ENCODE measurements at places on chromosomes 5 and 9.

DNA sequence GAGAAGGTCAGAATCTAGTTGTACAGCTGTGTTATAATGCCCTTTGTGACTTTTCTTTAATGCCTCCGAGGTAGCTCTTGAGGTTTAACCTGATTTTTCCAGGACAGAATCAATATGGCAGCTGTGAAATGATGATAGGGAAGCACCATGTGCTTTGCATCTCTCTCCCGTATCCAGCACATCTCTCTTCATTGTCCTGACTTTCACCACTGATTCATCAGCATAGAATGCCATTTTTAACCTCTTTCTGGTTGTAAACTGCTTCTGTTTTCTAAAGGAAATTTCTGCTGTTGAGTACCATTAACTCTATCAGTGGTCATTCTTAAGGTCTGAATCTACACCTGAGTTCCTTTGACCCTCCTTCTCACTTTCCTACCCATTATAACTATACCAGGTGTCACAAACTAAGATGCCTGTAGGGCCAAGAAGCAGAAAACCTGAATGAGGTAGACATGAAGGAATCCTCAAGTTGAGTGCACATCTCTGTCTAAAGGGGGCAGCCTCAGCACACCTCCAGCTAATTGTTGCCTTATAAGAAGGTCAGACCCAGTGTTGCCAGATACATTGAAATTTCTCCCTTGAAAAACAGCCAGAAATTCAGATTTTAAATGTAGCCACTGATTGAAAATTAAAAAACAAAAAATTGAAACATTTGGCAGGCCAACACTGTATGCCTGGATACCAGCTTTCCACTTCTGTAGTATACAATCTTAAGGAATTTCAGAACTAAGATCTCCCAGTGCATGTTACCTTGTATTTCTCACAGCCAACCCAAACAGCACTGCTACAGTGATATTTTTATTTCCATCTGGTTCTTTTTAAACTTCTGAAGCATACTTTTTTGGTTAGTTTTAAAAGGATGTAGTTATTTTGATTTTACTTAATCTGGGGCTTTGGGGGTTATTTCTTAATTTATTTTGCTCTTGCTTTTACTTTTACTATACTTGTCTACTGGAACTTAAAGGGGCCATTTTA is 35.8 kb upstream of the TLX3 start:
- no peak for DNase-seq

DNA sequence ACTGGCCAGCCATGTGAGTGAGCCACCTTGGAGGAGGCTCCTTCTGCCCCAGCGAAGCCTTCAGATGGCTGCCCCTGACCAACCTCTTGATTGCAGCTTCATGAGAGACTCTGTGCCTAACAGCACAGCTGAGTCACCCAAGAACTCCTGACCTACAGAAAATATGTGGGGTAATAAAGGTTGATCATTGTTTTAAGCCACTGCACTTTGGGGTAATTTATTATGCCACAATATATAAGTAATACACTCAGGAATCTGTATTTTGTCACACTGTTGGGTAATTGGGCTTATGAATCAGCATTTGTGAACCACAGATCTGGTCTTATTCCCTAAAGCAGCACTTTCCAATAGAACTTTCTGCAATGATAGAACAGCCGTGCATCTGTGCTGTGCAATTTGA is 24.4 kb upstream of the VDAC1 start:
- DNase-seq, result no peak

DNA sequence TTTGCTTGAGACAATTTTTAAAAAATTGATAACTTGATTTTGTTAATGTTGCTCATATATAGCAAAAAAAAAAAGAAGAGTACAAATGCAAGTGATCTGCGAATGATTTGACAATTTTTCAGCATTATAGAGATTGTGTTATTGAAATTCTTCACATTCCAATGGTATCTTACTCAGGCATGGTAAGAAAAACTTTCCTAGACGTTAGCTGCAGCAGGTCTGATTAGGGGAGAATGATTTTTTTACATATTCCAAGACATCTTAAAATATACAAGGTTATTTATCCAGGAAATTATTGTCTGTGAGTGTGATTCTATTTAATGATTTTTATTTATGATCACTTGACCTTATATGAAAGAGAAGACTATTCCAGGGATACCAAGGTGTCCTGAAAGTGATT is 361.9 kb downstream of the MAT2B start:
- DNase-seq, result no peak

DNA sequence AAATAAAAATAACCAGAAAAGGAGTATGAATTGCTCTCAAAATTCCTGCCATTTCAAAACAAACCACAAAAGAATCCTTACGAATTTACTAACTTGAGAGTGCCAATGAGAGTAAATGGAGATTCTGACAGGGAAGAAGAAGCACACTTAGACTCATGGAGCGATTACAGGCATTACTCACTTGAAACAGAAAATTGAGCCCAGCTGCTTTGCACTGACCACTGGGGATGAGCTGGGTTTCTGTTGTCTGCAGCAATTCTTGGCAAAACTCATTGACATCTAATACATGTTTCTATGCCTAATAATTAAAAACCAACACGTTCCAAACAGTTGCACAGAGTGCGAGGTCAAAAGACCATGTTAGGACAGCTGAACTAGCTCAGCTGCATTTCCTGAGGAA is 731.6 kb downstream of the DNAH5 start:
- DNase-seq, result no peak

GRCh38 chr5:89069591-89069990 is 186.6 kb upstream of the MEF2C start:
- no peak for DNase-seq

DNA sequence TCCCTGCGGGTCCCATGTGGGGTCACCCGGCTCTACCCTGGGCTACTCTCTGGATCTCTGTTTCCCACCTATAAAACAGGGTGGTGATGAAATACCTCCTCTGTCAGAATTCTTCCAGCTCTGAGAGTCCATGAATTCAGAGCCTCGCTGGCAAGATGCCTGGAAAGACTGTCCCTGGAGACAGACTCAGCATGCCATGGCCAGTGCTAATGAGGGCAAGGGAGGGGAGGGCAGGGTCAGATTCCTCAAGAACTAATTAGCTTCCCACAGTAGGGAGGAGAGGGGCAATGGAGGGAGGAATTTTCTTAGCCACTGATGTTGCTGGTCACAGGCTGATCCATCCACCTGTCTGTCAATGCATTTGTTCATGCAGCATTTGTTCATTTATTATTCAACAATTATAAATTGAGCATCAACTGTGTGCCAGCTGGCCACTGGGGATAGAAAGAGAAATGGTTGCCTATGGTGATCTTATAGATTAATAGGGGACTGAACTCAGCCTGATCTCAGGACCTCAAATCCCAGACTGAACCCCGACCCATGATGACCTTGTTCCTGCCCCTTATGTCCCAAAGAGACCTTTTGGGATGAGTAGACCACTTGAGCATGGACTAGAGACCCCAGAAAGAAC is 4.7 kb downstream of the SYNPO start:
- peak; percentile 24 for DNase-seq

GRCh38 chr5:154449786-154450185 is 4.0 kb downstream of the SAP30L start:
- no peak for DNase-seq

- DNase-seq, result no peak
Measured at GRCh38 chr9:122403381-122404000, 32.7 kb downstream of the PTGS1 start.

GRCh38 chr5:176564002-176564401 is 14.9 kb downstream of the CDHR2 start:
- DNase-seq, result no peak

DNA sequence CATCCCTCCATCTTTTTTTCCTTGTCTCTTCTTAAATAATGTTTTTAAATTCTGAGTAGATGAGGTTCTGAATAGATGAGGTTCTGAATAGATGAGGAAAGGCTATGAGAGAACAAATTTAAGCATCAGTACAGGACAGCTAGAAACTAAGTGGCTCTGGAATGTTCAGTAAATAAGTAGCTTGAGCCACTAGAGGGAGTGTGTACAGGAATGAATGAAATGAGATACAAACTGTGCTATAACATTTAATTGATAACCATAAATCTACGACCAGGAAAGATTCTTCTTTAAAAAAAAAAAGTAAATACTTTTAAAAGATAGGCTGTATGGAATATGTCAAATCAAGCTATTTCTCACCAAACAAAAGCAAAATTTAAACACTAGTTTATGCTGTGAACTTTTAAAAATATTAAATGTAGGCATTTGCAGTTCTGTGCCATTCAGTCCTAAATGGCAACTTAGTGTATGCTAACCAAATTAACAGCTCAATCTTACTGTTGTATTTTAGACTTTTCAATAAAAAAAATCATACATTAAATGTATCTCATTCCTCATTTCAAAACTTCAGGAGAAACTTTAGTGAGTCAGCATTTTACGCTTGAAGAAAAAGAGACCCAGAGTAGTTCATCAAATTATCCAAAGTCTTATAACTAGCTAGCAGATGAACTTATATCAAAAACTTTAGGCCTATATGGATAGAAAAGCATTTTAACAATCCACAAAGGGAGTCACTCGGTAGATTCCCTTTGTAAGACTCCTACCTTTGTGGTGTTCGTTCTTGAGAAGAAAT is 70.4 kb upstream of the SNX2 start:
- peak; percentile 16 for DNase-seq

- DNase-seq, result no peak
Measured at GRCh38 chr5:10896016-10896415, 135.0 kb upstream of the DAP start.

DNA sequence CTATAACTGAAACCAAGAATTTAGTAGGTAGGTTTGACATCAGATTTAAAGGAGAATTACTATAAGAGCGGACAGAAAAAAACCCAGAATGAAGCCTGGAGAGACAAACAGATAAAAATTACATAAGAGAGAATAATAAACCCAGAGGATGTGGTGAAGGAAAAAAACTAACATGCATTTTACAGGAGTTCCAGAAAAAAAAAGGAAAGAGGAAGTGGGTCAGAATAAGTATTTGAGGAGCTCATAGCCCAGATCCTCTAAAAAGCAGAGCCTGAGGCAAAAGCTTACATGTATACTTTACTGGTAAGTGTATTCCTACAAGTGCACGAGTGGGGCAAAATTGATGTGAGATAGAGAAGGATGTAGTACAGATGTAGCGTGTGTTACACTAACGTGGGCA is 43.1 kb upstream of the NAA35 start:
- DNase-seq, result no peak

- DNase-seq, result no peak
Measured at GRCh38 chr5:35438786-35439185, 178.9 kb upstream of the SPEF2 start.

GRCh38 chr5:19608444-19609002 is 379.5 kb downstream of the CDH18 start:
- DNase-seq, result peak; percentile 11

DNA sequence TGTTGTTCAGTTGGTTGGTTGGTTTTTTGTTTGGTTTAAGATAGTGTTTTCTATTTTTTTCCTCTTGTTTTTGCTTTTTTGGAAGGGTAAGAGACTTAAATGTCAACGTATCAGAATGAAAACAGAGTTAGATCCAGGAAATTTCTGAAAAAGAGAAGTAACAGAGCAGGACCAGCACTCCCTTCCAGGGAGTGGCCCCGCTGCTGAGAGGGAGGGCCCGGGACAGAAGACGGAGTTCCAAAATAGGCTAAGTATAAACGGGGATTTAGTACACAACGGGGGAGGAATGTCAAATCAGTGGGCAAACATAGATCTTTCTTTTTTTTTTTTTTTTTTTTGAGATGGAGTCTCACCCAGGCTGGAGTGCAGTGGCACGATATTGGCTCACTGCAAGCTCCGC is 92.7 kb upstream of the RUFY1 start:
- DNase-seq, result no peak

GRCh38 chr5:170184737-170185136 is 48.0 kb upstream of the C5orf58 start:
- no peak for DNase-seq

DNA sequence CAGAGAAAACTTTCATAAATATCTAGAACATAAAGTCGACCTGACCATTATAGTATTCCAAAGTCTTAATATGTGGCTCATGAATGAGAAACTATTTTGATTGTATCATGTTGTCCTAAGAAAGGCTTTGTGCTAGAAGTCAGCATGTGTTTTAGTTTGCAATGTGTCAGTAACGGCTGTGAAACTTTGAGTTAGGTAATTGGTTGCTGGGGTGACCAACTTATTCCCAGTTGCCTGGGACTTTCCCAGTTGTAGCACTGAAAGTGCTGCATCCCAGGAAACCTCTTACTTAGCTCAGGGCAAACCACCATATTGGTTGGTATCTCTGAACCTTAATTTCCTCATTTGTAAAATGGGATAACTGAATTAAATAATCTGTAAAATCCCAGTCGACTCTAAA is 114.6 kb upstream of the SLC12A2 start:
- DNase-seq, result no peak

DNA sequence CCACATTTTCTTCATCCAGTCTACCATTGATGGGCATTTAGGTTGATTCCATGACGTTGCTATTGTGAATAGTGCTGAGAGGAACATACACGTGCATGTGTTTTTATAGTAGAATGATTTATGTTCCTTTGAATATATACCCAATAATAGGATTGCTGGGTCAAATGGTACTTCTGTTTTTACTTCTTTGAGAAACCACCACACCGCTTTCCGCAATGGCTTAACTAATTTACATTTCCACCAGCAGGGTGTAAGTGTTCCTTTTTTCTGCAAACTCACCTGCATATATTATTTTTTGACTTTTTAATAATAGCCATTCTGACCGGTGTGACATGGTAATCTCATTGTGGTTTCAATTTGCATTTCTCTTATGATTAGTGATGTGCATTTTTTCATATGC is 82.2 kb upstream of the RFX3 start:
- no peak for DNase-seq

DNA sequence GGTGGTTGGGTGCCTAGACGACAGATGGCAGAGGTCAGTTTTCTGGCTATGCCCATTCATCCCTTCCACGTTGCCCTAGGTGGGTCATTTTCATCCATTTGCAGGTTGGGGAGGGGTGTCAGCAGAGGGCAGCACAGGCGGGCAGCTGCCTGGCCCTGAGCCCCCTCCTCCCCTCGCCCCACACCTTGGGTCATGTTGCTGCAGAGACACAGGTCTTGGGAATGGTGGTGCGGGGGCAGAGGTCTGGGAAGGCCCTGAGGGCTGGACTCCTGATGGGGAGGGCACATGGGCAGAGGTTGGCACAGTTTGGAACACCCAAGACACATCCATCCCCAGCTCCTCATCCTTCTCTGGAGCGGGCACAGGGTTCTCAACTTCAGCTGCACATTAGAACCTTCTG is 103.2 kb upstream of the LMX1B start:
- DNase-seq, result no peak

- DNase-seq, result no peak
Measured at GRCh38 chr9:6897207-6897822, 139.5 kb downstream of the KDM4C start.

DNA sequence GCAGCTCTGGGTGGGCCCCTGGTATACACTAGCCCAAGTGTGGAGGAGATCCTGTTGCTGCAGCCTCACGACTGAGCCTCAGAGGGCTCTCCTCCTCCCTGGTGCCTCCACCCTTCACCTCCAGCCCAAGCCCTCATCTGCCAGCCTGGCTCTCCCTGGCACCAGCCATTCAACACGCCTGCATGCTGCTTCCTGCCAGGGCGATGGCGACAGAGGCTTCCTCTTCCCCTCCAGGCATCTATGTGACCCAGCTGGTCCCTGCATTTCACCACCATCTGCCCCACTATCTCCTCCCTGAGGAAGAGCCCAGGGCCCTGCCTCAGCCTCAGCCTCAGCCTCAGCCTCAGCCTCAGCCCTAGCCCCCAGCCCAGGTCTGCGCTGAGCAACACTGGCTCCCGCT is 54.8 kb upstream of the ANGPTL2 start:
- DNase-seq, result no peak

Data from globus pallidus (tissue), 1 donor.